Mammary microvascular endothelial cell (primary cell): ENCODE measurements at places on chromosomes 3 and 15. TPM values are rescaled to one million over a fixed set of nuclear protein-coding genes. Genes with fewer than 3 reads are reported as not detected.

The TBCCD1 gene
- total RNA-seq = 14.5 and 16.3 TPM in 2 replicates

The KNG1 gene
- total RNA-seq = not detected in 2 replicates

The GRIP2 gene
- not detected in 2 replicates for total RNA-seq

The RPL14 gene
- 348 and 350 TPM in 2 replicates for total RNA-seq

The IL5RA gene
- not detected in 2 replicates for total RNA-seq

The SLC27A2 gene
- total RNA-seq = 0.34 and 1.2 TPM in 2 replicates
